Activated naive CD8-positive, alpha-beta T cell treated with anti-CD3 and anti-CD28 coated beads, Interleukin-2, amount 50 U/mL, for 16 hours (primary cell): ENCODE measurements at places on chromosomes 7 and 10.

DNA sequence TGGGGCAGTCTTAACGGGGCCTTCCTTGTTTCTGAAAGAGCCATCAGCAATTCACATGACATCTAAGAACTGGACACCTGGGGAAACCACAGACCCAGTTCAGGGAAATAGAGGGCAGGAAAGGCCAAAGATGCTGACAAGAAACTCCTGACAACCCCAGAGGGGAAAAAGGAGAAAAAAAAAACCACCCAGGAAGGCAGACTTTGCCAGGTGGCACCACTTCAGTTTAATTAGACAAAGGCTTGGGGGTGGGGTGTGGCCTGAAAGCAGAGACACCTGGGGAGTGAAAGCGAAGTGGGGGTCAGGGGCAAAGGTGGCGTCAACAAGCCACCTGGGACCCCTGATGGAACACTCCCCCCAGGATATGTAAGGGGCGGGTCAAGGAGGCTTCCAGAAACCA lies 53.6 kb downstream of the RAB11FIP2 start:
- DNase-seq = no peak

DNA sequence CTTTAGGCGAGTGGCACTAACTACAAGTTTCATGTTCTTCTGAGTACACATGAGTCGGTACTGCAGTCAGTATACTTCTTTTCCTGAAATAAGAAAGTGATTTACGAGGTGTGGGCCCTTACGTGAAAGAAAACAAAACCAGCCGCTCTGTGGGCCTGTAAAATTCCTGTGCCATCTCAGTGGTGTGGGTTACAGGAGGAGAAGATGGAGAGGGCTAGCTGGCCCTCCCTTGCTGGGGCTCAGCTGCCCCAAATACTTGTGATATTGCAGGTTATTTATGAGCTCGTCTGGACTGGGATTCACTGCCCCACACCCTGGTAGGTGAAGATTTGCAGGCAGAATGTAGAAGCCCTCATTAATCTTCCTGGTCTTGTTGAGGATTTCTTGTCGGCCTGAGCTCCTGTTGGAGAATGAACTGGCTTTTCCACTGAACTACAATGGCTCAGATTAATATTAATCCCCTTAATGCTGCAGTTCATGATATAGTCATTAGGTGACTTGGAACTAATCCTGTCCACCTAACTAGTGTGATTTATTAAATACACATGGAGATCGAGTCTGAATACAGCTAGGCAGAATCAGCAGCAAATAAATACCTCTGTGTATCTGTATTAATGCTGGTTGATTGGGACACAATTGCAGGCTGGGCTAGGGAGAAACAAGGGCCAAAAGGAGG lies 68.0 kb downstream of the GBF1 start:
- no peak for DNase-seq

- no peak for DNase-seq
Measured at GRCh38 chr10:47452495-47453140, 31.3 kb downstream of the ANXA8 start.

- no peak for DNase-seq
Measured at GRCh38 chr7:3998060-3998459, 684.0 kb upstream of the FOXK1 start.

- DNase-seq = no peak
Measured at GRCh38 chr7:47371733-47372368, 210.1 kb downstream of the TNS3 start.

DNA sequence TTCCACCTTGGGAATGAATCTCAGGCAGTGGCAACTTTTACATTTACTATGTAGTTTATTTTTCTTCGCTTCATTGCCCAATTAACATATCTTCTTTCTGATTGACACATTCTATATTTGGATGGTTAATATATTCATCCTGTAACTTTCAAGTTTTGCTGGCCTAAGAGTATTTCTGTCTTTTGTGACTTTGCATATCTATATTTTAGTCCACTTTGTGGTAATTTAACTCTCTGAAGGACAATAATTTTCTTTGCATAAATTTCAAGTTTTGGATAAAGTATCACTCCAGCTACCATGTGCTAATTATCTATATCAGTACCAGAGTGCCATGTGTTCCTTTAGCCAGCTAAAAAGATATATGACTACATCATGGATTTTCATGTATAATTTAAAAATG lies 151.5 kb upstream of the KAT6B start:
- DNase-seq = no peak

DNA sequence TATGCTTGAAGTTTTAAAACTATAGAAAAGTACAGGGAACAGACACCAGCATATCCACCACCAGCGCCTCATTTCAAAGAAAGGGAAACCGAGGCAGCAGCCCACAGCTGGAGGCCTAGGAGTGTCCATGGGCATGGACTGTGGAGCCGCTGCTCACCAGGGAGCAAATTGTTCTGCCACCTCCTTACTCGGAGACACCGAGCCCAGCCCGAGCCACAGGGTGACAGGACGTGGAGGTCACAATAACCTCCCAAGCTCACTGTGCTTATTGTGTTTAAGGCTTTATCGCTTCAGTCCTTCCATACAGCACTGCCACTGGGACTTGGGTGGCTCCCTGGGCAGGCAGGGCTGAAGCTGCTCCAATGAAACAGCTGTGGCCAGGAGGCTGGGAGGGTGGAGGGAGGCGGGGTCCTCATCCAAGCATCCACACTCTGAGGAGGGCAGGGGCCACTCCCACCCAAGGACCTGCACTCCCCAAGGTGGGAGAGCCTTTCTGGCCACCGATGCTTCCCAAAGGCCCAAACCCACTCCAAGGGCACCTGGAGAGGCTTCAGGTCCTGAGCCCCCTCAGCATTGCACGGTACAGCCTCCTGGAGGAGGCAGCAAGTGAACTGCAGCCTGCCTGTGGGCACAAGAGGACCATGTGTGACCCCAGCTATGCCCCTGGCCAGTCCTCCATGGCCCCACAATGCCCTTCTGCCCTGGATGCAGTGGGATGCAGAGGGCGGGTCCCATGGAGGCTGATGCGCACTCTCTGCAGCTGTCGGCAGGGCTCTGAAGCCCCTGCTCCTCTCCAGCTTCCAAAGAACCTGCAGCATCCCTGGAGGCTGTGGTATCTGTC lies 38.7 kb upstream of the RET start:
- no peak for DNase-seq

DNA sequence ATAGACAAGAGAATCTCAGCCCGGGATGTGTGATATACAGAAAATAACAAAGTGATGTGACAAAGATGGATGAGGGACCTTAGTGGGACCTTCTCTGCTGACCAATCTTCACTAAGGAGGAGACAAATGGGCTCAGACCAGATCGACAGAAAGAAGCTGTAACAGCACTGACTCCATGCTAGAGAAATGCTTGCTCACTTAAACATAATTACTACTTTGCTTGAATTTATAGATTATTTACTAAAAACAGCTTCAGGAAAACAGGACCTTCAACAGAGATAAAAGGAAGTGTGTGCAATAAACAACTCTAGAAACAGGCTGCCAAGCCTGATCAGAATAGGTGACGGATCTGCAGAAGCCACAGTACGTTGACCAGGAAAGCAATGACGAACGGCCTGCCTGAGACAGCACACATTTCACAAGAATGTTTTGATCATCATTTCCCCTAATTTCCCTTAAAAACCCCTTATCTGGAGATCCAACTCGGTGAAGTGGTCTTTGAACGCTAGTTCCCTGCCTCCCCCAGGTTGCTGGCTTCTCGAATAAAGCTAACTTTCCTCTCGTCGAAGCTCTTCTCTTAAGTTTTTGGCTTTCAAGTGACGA lies 98.4 kb upstream of the STEAP1B start:
- DNase-seq = no peak

DNA sequence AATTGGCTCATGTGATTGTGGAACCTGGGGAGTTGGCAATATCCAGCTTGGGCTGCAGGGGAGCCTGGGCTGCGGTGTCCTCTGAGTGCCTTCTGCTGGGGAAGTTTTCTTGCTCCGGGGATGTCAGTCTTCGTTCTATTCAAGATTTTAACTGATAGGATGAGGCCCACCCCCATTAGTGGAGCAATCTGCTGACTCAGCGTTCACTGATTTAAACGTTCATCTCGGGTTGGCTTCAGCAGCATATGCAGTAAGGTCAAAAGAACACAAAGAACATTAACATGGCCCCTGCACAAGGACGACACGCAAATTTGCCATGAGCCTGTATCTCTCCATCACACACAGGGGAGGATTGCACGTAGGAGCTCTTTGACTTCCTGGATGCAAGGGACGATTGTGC lies 360.6 kb upstream of the ADARB2 start:
- no peak for DNase-seq

DNA sequence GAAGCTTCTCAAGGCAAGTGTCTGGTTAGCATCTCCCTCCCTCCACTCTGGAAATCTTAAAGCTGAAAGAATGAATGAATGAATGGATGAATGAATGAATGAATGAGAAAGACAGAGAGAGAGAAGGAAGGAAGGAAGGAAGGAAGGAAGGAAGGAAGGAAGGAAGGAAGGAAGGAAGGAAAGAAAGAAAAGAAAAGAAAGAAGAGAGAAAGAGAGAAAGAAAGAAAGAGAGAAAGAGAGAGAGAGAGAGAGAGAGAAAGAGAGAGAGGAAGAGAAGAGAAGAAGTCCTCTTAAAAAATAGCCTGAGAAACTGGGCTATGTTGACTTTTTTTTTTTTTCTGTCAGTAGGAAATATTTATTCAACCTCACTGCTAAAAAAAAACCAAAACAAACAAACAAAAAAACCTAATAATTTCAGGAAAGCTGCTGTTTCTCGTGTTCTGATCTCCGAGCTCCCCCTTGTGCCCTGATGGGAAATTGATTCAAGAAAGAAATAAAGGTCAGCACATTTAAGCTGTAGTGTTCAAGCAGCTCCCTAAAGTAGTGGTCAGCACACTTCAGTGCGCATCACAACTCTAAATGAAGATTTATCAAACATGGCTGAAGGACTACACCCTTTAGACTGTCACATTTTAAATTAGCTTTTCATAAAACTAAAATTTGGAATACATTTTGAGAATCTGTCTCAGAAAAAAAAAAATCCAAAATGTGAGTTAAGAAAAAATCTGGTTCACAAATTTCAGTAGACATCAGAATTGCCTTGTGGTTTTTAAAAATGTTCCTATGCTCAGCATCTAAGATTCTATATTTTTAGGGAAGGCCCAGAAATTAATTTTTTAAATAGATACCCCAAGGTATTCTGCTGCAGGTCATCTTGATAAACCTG lies 154.3 kb downstream of the ELAPOR2 start:
- no peak for DNase-seq

GRCh38 chr7:76165973-76166403 lies 35.7 kb upstream of the SRRM3 start:
- DNase-seq = no peak
